Inflammatory macrophage (primary cell): ENCODE measurements at places on chromosomes 3 and 15.
A peak's percentile ranks its signal among the peaks of the same experiment; 100 is the strongest.

DNA sequence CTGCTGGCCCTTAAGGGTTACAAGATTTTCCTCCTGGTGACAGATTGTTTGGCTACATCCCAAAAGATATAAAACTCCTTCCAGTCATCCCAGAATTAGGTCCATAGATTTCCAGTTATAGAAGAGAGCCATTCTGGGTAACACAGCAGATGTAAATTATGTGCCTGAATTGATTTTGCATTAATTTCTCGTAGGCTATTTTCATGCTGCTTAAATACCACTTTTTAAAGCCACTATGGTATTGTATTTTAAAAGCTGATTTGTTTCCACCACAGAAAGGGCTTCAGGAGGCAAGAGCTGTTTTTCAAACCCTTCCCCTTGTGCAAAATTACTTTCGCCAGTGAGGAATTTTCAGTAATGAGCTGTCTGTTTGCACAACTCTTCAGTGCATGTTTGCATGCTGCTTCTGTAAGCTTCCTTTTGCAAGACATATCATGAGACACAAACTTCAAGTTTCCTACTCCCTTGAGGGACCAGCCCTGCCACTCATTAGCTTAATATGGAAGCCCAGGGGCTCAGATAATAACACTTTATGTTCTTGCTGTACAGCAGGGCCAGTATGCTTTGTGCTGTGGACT, 105.4 kb upstream of the TNIK start:
- peak; percentile 89 for DNase-seq

DNA sequence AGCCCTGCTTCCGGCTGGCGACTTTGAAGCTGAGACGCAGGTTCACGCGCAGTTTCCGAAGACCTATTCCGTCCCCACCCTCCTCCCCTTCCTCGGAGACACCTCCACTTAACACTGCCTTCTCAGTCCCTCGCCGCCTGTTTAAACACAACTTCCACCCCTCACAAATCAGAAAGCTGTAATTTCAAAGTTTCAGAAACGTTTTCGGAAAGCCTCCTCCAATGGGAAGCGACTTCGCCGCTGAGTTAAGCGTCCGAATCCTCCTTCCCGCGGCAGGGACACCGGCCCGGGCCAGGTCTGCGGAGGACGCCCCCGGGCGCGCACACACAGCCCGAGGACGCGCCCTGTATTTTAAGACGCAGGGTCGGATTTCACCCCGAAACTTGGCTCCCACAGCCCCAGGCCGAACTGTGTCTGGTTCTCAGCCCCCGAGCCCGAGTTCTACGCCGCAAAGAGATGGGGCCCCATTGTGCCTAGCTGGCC, 559 bp upstream of the LRRN1 start:
- no peak for DNase-seq

GRCh38 chr15:79265167-79265566, 17.4 kb upstream of the ANKRD34C start:
- DNase-seq = no peak

DNA sequence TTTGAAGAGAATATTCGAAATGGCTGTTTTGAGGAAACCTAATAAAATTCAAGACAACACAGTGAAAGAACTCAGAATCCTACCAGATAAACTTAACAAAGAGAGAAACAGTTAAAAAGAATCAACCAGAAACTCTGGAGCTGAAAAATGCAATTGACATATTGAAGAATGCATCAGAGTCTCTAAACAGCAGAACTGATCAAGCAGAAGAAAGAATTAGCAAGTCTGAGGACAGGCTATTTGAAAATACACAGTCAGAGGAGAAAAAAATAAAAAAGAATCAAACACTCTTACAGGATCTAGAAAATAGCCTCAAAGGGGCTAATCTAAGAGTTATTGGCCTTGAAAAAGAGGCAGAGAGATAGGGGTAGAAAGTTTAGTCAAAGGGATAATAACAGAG, 13.5 kb downstream of the C3orf33 start:
- no peak for DNase-seq

DNA sequence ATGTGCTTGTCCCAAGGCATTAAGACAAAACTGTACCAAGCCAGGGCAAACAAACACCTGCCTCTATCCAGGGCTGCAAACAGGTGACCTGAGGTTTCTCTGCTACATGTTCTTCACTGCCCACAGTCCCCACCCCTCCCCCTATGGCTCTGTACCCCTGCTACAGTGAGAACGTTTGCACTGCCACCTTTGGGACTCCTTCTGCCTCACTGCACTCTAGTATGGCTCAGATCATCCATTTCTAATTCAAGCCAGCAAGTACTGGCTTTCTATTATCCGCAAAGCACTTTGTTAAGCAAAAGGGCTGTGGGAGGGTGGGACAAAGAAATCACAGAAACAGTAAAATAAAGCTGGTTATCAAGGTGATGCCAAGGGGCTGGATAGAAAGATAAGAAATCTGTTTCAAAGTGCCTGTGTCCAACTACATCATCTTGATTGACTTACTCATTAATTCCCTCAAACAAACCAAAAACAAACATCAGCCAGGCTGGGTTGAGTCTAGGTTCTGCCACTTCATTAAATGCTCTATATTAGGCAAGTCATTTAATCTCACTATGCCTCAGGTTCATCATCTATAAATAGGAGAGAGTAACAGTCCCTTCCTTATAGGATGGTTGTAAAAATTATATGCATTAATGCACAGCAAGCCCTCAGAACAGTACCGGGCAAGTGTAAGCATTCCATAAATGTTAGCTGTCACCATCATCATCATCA, 95.3 kb downstream of the PDZRN3 start:
- DNase-seq = no peak

DNA sequence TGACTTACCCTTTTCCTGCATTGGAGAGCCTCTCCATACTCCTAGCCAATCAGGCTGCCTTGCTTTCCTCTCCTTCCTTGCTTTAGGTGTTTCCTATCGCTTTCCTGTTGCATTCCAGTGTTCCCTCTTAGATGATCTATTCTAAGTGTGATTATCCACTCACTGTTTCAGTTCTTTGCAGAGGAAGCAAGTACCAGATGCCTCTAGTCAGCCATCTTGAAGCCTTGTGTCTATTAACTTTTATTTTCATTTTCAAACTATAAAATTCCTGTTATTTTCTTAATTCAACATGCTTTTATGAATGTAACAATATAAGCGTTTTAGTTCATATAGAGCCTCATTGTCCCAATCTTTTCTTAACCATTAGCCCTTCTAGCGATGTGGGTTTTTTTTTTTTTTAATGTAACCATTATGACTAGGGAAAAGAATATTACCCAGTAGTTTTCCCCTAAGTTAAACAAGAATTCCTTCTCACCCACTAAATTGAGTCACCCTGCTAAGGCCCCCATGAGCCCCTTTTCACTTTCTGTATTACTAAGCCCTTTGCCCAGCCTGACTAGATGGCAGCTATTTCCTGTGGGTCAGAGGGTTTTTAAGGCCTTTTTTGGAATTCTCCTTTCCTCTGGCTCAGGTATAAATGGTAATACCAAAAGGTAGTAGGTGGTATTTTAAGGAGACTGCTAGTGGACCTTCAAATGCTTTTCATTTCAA, 229.4 kb upstream of the CTNNB1 start:
- no peak for DNase-seq

- peak; percentile 78 for DNase-seq
Measured at GRCh38 chr15:40047415-40048210, 8.6 kb upstream of the SRP14 start.

- DNase-seq = no peak
Measured at GRCh38 chr3:150760431-150761200, 2.4 kb downstream of the SIAH2 start.

DNA sequence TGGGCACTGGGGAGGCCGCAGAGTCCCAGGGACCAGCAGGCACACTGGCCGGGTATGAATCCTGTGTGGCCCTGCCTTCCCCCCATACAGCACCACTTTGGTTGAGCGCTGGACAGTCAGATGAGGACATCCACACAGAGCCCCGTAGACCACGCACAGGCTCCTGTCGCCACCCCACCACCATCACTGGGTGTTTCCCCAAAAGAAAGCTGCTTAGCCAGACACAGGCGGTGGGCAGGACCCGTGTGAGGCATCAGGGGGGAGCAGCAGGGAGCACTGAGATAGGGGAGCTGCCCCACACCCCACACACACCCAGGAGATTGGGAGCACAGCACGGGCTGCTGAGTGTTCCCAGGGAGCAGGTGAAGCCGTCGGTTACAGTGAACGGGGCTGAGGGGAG, 42.4 kb upstream of the SLC41A3 start:
- no peak for DNase-seq

DNA sequence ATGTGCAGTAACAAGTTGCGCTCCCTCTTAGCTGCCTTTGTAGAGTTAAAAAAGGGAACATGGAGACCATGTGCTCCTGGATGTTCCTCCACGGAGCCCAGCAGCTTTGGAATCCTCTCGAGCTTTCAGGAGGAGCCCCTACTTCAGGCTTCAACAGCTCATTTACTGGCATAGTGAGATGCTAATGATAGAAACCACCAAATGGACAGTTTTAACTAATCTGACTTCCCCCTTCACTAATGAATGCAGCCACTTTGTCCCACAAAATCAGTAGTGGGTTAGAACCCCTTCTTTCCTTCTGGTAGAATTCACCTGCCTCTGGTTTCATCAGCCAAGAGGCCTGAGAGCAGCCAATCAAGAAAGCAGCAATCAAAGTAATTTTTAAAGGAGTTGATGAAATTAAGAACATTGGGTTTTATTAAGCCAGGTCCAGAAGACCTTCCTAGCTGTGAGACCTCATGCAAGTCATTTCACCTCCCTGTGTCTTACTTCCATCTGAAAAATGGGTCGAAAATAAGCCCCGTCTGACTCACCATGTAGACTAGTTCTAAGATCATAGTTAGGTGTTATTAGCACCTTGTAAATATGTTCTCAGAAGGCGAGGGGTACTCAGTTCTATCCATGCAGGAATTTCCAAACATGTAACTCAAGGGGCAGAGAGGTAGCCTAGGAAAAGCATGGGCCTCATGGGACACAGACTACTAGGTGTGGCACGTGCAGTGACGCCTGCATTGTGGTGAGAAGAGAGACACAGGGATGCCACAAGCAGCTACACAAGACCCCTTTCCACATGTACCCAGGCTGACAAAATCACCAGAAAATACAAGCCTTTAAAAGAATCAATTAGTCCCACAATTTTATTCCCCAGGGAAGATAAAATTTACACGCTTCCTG, 179.7 kb upstream of the LPP start:
- DNase-seq = no peak

GRCh38 chr3:102544741-102545140, 109.9 kb downstream of the ZPLD1 start:
- no peak for DNase-seq

DNA sequence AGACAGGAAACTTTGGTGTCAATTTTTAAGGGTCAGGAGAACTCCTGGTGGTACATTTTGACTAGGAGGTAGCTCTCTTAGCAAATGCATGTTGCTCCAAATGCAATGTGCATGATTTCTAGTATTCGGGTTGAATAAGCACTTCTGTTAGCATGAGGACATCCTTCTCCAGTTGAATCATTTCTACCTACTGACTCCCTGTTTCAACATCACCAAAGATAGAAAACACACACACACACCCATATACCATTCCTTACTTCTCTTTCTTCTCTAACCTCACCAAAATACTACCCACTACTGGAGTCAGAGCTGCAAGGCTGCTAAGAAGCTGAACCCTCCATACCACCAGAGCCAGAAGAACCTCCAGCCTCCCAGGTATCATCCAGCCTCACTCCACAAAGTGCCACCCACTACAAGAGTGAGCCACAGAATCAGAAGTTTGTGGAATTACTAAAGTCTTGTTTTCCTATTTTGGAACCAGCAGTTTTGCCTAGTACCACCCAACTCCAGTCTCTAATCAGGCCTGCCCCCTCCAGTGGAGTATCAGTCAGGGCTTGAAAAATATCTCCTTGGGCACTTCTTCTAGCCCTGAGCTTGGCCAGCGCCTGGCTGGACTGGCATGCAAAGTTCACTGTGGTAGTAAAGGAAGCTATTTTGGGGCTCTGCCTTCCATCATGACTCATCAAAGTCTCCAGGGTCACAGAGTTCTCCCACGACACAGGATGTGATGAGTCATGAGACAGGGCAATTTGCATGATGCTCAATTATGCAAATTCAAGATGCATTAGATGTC, 110.3 kb downstream of the CYP19A1 start:
- DNase-seq = peak; percentile 87

DNA sequence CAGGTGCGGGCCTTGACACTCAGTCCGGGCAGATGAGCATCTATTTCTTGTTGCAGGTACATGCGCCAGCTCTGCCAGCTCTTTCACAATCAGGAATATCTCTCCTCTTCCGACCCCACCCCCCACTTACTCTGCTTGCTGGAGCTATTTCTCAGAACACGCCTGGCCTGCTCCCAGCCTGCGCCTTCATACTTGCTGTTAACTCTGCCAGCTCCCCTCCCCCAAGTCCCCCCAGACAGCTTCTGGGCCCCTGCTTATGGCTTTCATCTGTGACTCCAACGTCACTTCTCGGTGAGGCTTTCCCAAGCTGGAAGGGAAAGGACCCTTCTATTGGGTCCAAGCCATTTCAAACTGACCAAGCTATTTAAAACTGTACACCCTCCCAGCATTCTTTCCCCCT, 15.2 kb downstream of the MAGEF1 start:
- DNase-seq = no peak

DNA sequence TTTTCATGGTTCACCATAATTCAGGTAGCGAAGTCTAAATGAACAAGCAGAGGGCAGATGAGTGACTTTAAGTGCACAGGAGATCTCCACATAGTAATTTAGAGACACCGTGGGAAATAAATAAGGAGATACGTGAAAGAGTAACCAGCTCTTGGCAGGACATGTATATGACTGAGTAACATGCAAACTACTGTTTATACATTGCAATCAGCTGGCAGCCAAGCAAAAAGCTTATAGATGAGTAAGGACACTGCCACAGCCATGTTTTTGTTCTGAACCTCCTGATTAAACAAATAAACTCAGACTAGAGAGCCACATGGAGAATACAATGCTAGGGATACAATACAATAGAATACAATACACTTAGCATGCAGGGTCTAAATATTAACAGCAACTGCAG, 252.4 kb downstream of the FHIT start:
- no peak for DNase-seq

GRCh38 chr3:134393074-134393473, 18.8 kb upstream of the AMOTL2 start:
- no peak for DNase-seq

DNA sequence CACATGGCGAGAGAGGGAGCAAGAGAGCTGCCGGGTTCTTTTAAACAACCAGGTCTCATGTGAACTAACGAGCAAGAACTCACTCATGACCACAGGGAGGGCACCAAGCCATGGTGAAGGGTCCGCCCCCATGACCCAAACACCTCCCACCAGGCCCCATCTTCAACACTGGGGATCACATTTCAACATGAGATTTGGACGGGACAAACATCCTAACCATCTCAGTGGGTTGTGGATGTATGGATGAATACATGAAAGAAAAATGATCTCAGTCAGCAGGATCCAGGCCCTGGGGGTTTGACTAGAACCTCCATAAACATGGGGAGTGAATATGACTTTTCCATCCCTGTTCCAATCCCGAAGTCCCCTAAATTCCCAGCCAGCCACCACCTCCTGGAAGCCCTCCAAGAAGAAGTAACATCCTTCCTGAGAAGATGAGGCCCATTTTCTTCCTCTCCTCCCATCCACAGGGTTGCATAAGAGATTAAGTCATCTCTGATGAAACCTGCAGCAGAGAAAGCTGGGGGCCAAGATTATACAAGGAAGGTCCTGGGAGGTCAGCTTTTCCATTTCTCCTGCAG, 9.5 kb downstream of the CAV3 start:
- DNase-seq = peak; percentile 6

- peak; percentile 23 for DNase-seq
Measured at GRCh38 chr15:74549816-74550215, 8.8 kb downstream of the ARID3B start.

- no peak for DNase-seq
Measured at GRCh38 chr3:46612324-46612723, at the start of gene FAM240A. Gene FAM240A, plus strand, starts transcription at chr3:46612525. Its CDS starts 159 bp downstream, at chr3:46612684.

GRCh38 chr3:43629257-43629656, 7.4 kb upstream of the ANO10 start:
- DNase-seq = no peak
